IPS DF 6.9 (cell line): ENCODE measurements at places on chromosomes 16 and 17.

DNA sequence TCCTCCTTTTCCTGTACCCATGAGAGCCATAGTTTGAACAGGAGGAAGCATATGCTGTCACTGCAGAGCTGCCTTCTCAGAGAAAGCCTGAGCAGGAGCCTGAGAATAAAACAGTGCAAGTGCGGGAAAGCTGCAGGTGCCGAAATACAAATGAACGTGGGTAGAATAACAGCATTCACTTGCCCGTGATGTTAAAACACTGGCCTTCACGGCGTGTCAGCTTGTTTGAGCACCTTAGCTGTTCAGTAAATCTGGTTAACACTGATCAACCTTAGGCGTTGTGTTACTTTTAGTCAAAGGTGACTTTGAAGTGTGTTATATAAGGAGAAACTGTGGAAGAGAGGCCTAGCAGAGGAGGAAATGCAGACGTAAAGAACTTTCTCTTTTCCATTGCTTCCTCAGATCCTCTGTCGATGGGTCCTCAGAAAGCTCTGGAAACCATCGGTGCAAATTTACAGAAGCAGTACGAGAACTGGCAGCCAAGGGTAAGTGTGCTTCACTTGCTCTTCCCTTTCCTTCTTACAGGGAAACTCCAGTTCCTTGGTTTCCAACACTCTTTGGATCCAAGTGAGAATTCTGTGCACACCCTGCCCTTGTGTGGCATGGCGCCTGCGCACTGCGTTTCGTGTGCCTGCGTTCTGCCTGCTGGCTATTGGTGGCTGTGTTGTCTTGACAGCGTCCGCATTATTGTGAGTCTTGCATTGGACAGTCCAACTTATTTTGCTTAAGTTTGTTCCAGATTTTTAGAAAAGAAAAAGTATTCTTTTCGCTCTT is 98.9 kb downstream of the RPTOR start:
- DNase-seq: no peak

DNA sequence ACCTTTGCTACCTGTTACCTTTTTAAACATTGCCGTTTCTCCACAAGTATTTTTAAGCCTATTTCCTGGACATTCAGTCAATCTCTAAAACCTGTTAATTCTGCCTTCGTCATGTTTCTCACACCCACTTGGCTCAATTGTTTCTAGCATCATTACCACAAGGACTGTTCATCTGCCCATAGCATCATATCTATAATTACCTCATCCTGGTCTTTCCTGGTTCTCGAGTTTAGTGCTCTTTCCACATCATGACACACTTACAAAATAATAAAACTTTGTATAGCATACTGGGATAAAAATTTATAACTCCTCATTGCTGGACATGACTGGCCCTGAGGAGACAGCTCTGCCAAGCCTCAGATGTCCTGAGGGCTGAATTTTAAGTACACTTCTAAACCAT is 104.8 kb downstream of the CYB561 start:
- DNase-seq: no peak

DNA sequence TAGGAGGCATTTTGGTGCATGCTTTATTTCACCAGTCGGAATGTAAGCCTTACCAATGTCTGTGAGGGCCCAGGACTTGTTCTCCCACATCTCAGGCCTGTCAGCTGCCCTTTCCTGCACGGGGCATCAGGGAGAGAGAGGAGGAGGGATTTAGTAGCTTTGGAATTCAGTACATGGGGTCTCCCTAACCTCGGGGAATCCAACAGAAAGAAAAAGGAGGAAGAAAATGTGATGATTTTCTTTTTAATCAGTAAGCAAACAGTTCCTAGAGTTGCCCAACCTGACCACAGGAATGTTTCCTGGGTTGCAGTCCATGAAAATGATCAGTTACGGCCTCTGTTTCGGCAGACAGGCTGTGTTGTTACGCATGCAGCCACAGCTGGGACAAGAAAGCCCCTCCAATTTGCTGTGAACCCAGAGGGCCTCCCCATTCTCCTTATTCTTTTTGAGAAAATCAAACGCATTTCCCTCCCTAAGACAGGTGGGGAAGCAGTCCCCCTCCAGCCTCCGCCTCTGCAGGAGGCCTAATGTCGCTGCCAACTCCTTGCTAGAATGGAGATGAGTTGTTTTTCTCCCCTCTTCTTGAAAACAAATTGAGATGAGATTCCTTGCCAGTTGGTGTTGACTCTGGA is 53.1 kb upstream of the TANGO6 start:
- no peak for DNase-seq

- DNase-seq: no peak
These were observed 1.8 kb downstream of the KIF1C start for GRCh38 chr17:4999430-5000093.

DNA sequence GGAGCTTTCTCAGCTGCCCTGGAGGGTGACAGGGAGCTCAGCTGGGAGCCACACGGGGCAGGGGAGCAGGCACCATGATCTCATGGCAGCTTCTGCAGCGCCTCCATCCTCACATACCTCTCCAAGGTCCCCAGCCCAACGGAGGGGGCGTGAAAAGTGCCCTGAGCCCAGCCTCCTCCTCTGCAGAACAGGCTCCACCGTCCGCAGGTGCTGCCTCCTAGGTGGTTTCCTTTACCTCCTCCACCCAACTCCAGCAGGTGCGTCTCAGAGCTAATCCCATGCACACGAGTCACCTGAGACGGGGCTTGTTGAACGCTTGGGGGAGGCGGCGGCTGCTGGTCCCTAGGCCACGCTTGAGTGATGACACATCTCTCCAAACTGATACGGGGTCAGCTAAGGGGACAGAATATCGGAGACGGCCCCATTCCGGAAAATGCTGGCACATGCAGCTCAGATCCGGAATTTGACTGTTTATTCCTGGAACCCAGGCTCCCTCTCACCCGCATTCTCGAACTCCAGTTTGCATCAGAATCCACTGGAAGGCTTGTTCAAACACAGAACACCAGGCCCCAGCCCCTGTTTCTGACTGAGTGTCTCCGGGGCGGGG is 387 bp upstream of the SLC38A8 start:
- no peak for DNase-seq

GRCh38 chr16:10743227-10743609 is 424 bp upstream of the NUBP1 start:
- DNase-seq: no peak
